ENCODE measurements at places on chromosomes 12 and 14.

GRCh38 chr12:80233926-80234325, 134.6 kb downstream of the OTOGL start:
- no peak for DNase-seq

- DNase-seq, result no peak
These were observed 94.9 kb downstream of the EML1 start for GRCh38 chr14:99888149-99888548.

DNA sequence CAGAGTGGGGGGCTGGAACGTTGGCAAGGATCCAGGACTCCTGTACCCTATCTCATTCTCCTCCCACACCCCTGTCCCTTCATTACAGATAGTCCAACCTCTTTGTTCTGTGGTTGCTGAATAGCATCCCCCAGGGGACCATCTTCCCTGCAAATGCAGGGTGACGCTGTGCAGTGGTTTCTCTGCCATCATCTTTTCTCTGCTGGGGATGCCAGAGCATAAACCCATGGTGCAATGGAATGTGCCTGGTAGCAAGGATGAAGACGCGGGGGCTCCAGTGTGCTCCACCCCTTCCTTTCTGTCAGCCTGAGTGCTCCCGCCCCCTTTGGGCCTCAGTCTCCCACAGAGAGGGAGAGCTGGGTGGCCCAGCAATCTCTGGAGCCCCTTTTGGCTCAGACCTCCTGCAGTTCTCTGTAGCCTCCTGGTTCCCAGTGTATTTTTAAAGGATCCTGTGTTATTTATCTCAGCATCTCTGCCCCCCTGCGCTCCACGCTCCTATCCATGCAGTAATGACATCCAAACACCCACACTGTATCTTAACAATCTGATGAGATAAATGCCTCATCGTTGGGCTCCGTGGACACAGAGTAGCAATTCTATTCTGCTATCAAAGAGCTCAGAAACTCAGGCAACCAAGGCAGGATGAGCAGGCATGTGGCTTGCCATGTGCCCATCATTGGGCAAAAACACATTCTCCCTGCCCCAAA, 212.8 kb downstream of the CACNA1C start:
- no peak for DNase-seq

GRCh38 chr12:53496752-53497032, 2.6 kb downstream of the MAP3K12 start:
- DNase-seq, result no peak

DNA sequence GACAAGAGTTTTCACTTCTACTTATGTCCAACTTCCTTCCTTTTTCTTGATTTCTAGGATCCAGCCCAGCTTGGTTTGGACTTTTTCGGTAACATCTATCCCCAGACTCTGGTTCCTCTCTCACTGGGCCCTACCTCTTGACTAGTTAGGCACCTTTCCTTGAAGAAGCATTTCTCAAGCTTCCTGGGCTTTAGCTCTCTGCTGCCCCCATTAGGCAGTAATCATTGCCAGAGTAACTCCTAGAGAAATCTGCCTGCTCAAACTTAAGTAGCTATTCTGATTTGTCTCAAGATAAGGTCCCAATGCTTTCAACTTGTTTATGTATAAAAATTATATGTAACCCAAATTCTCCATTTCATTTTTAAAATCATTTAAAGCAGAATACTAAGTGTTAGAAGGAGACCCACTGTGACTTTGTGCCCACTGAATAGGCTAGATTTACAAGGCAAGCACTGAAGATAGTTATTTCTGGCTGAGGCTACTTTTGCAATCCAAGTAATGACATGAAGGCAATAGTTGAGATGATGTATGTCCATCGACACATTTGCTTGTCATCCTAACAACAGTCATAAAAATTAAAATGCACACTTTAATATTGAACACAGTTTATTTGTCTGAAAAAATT, 275.0 kb upstream of the G2E3 start:
- DNase-seq, result no peak

DNA sequence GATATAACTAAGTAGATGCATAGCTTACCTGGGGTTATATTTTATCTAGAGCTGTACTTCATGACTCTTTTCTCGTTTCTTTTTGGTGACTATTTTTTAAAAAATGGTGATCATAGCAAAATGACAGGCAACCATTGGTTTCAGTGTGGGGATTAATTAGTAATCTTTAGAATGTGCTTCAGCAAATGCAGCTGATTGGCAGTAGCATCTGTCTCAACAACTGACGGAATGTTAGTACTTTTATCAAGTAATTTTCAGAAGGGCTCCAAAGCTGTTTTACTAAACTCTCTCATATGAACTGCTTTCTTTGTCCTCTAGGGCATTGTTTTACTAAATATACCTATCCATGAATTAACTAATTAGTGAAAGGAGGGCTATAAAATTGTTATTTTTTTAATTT, 117.6 kb downstream of the TRMT5 start:
- no peak for DNase-seq

DNA sequence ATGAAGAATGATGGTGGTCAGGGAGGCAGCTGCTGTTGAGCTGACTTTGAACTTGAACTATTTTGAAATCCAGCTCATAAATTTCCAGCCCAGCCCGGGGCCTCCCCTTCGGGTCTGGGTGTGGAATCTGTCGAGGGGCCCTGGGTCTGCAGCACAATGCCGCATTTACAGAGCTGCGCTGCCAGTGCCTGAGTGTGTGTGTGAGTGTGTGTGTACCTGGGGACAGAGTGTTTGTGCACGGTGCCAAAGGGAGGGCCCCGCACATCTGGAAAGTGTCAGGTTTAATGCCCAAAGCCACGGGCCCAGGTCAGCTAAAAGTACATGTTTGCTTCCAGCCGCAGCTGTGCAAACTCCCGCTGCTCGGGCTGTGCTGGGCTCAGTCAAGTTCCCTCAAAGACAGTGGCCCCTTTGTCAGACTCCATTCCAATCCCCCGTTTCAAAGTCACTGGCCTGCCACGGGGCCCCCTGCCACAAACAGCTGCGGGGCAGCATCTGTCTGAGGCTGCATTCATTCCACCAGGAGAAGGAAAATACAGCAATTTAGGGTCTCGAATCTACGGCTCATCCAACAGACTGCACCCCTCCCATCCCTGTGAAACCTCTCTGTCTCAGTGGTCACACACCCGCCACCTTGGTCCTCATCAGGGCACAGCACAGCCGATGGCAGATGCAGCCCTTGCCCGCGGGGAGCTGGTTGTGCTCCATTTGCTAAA, 16.3 kb upstream of the RFLNA start:
- DNase-seq, result peak; percentile 75

GRCh38 chr12:17062267-17063036, 456.5 kb upstream of the LMO3 start:
- DNase-seq, result no peak

DNA sequence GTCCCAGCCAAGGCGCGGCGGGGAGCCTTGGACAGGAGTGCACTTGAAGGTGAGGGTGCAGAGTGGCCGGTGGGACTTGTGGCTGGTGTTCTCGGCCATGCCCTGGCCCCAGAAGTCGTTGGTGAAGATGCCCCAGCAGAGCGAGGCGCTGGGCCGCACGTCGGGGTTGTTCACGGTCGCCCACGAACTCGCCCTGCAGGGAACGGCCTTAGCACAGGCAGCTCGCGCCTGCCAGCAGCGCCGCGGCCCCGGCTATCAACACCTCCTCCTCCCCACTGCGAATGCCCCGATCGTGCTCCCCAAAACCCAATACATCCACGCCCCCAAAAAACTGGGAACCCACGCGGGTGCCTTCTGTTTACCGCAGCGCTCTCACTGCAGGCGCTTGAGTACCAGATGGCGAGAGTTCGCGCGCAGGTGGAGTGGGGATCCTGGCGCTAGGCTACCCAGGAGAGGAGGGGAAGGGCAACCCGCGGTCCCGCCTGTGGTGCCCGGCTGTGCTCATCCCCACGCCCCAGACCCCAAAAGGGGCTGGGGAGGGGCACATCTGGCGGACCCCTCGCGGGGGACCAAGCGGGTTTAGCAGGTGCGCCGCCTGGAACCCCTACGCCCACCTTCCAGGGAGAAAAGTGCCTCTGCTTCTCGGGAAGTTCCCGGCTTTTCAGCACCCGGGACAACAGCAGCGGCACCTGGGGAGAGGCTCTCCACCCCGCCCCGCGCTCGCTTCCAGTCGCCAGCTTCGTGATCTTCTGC, 386.3 kb upstream of the TMTC1 start:
- DNase-seq, result no peak

DNA sequence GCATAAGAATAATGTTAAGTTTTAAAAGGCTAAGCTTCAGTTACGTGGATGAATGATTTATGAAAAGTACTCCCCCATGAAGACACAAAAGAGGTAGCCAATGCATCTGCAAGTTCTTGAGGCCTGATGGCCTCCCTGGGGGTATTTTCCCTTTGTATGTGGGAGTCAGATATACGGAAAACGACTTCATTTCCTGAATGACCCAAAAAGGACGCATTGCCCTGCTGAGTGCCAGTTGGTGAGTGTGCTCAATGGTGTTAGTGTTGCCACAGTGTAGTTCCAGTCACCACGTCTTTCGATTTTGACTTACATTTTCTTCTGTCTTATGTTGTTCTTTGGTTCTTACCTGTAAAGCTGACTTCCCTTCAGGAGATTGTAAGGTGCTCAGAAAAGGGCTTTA, 8.0 kb downstream of the ETV6 start:
- DNase-seq, result no peak

GRCh38 chr14:105317546-105317945, 3.0 kb downstream of the PACS2 start:
- DNase-seq, result no peak

GRCh38 chr14:68655911-68656316, 137.0 kb downstream of the ZFP36L1 start:
- DNase-seq, result no peak

- no peak for DNase-seq
These were observed 19.2 kb upstream of the CYP46A1 start for GRCh38 chr14:99664937-99665273.

DNA sequence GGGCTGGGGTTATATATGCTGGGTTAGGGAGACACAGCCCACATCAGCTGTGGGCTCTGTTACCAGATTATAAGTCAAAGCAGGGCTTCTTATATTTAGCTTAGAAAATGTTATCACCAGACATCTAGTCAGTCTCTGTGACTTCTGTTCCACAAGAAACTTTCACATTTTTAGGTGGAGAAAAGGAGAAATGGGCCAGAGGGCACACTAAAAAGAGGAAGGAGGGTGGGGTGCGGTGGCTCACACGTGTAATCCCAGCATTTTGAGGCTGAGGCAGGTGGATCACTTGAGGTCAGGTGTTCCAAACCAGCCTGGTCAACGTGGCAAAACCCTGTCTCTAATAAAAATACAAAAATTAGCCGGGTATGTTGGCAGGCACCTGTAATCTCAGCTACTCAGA, 28.0 kb upstream of the SLC38A1 start:
- DNase-seq, result no peak

DNA sequence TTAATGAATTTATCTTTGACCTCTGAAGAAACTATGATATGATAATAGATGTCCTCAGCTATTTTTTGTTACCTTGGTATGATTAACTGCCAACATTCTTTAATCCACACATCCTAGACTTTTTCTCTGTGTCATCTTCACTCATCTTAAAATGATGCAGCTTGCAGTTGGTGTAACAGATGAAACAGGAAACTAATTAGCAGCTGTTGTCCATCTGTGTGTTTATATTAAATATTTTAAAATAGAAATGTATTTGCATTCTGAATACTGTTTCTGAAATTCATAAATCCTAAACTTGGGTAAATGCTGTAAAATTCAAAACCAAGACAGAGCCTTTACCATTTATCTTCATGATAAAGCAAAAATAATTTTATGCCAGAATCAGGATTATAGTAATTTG, 56.1 kb upstream of the GARIN2 start:
- no peak for DNase-seq

- no peak for DNase-seq
These were observed 280.9 kb upstream of the TBX3 start for GRCh38 chr12:114964841-114965240.

DNA sequence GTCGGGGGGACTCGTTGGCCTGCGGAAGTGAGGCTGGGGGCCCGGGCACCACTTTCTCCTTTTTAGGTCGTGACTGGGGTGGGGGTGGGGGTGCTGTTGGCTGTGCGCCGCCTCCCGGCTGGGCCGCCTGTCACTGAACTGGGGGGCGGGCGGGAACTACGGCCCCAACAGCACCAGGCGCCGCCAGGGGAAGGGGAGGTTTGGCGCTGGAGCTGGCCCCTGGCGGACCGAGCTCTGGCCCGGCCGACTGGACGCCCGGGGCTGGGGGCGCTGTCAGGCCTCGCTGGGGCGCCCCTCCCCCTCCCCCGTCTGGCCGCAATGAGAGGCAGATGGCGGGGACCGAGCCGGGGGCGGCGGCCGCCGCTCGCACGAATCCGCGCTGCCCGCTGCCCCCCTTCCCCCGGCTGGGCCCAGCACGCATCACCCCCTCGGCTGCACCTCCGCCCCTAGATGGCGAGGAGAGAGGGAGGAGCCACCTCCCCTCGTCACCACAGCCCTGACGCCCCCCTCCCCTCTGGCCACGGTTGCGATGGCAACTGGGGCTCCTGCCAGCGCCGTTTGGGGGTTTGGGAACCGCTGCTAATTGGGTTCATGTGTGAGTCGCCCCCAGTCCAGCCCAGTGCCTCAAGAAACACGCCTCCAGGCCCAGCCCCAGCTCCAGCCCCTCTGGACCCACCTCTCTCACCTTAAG, 723 bp downstream of the NFATC4 start:
- peak; percentile 14 for DNase-seq

GRCh38 chr12:127383281-127383680, 883.7 kb upstream of the TMEM132C start:
- DNase-seq, result no peak

- DNase-seq, result no peak
These were observed 100.7 kb downstream of the APAF1 start for GRCh38 chr12:98745578-98746391.

DNA sequence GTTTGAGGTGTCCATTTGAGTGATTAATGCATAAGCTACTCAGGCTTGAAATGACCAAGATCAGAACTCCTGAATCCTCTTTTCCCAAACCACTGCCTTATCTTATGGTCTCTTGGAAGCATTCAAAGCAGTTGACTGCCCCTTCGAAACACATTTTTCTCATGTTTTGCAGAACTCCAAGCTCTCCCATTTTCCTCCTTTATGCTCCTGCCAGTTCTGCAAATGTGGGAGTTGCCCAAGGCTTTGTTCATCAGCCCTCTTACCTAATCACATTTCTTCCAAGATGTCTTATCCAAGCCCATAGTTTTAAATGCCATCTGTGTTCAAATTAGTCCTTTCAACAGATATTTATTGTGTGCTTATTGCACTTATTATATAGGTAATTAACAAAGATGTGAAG, 1.8 kb upstream of the DNAAF2 start:
- no peak for DNase-seq

DNA sequence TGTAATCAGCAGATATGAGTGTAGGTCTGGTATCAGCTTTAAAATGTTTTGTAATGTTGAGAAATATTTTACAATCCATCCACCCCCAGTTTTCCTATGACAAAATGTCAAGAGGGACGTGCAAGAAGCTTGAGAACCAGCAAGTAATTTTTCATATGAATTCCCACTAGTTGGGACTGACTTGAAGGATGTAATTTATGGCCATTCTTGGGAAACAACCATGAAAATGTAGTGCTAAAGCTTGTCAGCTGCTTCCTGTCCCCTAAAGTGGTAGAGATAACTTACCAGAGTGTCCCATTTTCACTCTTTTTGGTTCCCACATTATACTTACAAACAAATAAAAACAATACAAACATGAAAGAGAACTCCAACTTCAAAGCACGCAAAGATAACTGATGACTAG, 63.9 kb downstream of the RERG start:
- DNase-seq, result no peak

All from globus pallidus (tissue), 1 donor.